ENCODE measurements at places on chromosomes 1 and 21.

DNA sequence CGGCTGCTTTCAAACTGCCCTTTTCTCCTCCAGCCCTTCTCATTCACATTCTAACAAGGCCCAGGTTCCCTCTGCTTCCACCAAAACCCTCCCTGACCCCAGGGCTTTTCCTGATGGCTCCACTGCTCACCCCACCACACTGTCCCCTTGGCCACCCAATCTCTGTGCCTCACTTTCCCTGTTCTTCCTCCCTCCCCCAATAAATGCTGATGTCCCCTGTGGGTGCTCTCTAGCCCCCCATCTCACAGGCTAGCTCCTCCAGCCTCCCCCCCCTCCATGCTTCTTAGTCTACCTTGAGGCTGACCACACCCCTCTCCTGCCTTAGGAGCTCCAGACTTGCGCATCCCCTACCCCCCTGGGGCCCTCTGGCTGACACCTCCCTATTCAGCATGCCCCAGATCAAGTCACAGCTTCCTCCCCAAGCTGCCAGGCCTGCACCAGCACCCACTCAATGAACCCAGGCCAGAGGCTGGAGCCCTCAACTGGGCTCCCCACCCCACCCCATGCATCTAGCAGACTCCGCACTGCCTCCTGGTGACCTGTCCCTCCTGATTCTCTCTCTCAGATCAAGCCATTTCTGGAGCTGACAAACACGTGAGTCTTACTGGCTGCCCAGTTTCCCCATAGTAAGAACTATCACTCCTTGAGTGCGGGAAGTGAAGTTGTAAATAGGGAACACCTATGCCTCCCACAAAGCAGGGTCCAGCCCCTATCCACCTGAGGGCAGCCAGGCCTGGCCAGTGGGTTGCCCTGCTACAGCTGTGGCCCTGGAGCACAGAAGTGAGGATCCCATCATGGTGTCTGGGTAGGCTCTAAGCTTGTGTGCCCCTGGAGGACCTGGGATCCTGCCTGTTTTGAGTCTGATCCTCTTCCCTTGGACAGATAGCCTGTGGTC lies 117.9 kb downstream of the DMRTB1 start:
- DNase-seq, result no peak

DNA sequence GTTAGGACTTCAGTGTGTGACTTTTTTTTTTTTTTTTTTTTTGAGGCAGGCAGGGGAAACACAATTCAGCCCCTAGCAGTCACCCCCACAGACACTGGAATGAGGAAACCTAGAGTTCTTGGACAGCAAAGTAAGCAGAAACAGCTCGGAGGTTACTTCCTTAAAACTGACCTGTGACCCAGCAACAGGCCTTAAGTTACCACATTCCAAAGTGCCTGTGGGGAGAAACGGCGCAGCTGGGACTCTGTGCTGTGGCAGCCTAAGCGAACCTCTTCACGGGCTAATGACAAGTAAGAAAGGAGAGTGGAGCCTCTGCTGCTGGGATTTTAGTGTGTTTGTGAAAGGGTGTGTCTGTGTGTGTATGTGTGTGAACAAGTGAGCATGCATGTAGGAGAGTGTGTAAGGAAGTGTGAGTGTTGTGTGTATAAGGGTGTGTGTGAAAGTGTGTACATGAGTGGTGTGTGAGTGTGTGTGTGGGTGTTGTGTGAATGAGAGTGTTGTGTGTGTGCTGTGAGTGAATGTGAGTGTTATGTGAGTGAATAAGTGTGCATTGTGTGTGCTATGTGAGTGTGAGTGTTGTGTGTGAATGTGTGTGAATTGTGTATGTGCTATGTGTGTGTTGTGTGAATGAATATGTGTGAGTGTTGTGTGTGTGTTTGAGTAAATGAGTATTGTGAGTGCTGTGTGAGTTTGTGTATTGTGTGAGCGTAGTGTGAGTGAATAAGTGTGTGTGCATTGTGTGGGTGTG lies 180.8 kb downstream of the BRINP2 start:
- DNase-seq, result no peak

GRCh38 chr1:34843392-34844251 lies 15.9 kb downstream of the SMIM12 start:
- DNase-seq, result no peak

GRCh38 chr21:38531039-38531541 lies 32.8 kb upstream of the ERG start:
- DNase-seq, result no peak

- DNase-seq, result no peak
Observed at GRCh38 chr1:205907794-205908193, 35.5 kb downstream of the SLC26A9 start.

DNA sequence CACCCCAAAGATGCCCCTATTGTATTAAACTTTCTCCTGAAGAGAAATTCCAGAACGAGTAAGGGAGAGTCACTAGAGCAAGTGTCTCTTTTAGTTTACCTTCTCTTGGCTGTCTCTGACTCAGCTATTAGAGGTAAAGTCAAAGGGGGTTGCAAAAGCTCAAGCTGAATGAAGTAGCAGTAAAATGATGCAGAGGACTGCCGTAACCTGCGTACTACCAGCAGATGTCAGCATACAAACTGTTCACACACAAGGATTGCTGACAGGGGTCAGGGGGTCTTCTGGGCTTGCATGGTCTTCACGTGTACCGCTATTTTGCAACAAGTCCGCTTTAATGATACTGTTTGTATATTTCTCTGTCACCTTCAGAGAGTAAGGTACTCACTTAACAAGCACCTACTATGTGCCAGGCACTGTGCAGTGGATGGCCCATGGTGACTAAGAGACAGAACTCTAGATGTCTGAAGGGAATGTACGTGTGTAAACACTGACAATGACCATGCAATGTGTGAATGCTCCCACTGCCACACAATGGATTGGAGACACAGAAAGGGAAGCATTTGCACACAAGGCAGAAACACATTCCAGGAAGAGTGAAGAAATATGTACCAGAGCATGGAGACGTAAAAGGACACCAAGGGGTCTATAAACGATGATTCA lies 34.9 kb downstream of the CHML start:
- DNase-seq, result no peak

DNA sequence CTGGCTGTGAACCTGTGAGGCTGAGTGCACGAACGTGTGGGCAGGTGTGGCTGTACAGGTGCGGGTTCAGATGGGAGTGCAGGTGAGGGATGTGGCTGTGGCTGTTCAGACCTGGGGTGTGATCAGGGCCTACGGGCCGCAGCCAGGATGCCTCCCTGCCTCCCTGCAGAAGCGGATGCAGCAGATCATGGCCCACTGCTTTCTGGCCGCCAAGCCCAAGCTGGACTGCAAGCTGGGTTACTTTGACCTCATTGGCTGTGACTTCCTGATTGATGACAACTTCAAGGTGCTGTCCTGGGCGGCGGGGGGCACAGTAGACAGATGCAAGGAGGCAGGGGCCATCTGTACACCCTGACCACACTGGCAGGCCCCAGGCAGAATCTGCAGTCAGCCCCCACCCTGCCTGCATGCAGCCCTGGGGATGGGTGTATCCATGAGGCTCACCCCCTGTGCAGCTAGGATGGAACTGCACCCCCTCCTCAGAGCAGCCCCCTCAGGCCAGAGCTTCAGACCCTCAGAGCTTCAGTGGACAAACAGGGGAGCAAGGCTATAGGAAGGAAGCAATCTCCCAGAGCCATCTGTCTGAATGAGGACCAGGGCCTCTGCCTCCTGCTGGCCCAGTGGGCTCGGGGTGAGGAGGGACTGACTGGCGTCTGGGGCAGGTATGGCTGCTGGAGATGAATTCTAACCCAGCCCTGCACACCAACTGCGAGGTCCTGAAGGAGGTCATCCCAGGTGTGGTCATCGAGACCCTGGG lies 9.8 kb downstream of the TNFRSF18 start:
- DNase-seq, result no peak

GRCh38 chr1:220809704-220810103 lies 23.0 kb downstream of the MTARC1 start:
- no peak for DNase-seq

GRCh38 chr1:154182344-154183045 lies 9.4 kb downstream of the TPM3 start:
- peak; percentile 20 for DNase-seq

- DNase-seq, result no peak
Observed at GRCh38 chr1:203691447-203691846, 64.8 kb downstream of the ATP2B4 start.
